CD14-positive monocyte (primary cell): ENCODE measurements at places on chromosomes 4 and X. TPM values are rescaled to one million over a fixed set of nuclear protein-coding genes. Genes with fewer than 3 reads are reported as not detected.

- DNase-seq, result no peak
Measured at GRCh38 chrX:45479196-45479834, 278.6 kb upstream of the DIPK2B start.

Gene SPP1
- not detected for polyA plus RNA-seq

- DNase-seq, result no peak
Measured at GRCh38 chrX:8201896-8202331, 30.8 kb upstream of the VCX2 start.

Gene PNMA5
- polyA plus RNA-seq, result 0.06 TPM

DNA sequence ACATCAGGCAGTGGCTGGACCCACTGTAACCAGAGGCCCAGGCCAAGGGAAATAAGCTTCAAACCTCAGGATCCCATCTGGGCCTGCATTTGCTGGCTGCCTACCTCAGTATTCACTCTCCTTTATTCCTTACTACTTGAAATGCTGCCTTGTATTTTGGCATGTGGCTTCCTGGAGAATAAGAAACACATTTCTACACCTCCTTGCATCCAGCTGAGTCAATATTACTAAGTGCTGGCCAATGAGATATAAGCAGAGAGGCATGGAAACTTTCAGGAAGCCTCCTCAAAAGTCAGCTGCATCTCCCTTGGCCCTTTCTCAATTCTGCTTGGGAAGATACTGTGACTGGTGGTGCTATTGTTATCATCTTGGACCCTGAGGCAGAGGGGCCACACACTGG, 59.8 kb upstream of the RELL1 start:
- no peak for DNase-seq

Gene HTN1
- not detected for polyA plus RNA-seq

GRCh38 chr4:24914460-24914859, 1.6 kb upstream of the CCDC149 start:
- DNase-seq, result no peak

DNA sequence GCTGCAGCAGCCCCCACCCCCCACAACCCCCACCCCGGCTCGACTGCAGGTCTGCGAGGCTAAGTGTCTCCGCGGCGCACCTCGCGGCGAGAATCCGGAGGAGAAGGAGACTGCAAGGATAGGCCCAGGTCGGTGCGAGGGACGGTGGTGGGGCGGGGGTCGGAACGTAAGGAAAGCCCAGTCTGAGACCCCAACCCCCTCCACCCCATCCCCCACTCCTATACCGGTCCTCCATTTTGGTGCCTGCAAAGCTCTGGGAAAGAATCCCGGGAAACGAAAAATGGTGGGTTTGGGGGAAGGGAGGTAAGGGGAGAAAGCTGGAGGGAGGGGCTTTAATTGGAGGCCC, 614 bp downstream of the BEX3 start:
- DNase-seq, result no peak

DNA sequence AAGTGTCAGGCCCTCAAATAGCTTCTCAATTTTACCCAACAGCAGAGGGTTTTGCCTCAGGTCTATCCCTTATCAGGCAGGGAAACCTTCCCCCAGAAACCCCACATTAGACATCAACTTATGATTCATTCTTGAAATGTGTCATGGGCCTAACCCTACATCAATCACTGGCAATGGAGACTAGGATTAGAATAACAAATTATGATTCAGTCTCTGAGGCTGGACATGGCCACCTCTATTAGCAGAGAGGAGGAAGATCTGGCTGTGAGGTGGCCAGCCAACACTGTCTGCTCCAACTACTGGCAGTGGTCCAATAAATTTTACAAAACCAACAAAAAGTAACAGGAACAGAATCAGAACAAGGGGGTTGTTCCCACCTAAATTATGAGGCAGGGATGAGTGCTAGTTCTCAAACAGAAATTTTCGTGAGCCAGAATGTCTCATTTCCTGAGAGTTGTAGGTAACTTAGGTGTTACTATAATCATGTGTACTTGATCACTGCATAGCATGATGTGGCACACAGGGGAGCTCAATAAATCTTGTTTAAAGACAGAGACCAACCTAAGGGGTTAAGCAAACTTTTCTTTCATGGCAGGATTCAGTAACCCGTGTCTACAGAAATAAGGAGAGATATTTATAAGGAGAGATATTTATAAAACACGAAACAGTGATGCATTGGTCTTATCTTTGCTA, 126.8 kb downstream of the NFKB1 start:
- DNase-seq, result peak; percentile 69

Gene PQBP1
- polyA plus RNA-seq, result 71.7 TPM

Gene TMPRSS11A
- not detected in 2 replicates for polyA plus RNA-seq

Gene ERCC6L
- 0.04 TPM for polyA plus RNA-seq

Gene TMEM150C
- not detected for polyA plus RNA-seq

- peak; percentile 82 for DNase-seq
Measured at GRCh38 chr4:113823291-113823659, 61.7 kb upstream of the CAMK2D start.

DNA sequence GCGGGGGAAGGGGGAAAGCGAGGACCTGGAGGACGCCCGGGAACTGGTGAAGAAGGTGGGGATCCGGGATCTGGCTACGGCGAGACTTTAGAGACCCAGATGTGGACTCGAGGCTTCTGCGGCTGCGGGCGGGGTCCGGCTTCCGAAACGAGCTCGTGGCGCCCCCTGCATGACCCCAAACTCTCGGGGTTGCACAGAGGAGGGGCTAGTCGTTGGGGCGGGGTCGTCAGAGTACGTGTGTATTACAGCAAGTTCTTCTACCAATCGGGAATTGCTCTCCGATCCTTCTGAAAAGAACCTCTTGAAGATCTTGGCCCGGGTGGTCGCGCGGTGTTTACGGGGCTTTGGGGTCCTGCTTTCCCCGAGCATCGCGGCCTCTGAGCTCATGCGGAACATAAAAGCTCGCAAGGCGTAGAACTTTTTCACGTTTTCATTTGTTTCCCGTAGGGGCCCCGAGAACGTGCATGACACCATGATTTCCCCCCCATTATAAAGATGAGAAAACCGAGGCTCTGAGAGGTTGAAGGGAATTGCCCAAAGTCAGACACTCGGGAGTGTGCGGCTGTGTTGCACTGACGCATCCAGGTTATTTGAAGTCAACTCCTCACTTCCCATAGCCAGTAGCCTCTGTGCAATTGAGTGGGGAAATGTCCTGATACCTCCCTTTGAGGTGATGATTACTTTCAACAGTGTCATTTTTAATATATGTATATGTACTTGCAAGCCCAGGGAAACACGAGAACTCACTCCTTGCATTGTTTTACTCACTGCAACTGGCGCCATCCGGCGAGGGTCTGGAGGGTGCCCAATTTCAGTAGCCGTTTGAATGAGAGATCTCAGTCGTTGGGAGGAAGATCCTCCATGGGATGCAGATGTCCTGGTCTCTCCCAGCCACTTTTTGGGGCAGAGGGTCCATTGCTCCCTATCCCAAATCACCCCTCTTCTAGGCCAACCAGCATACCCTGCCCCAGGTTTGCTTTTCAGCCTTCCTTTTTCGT, at the start of gene BEND4:
BEND4 (minus strand) TSS at position 149 of the 998 bp plus-strand sequence. CDS start 512 bp downstream, outside the sequence.
- DNase-seq, result no peak
